GM20000 (cell line): ENCODE measurements at places on chromosomes 7 and 10.

GRCh38 chr7:464454-465401 lies 54.9 kb downstream of the PDGFA start:
- DNase-seq = no peak

DNA sequence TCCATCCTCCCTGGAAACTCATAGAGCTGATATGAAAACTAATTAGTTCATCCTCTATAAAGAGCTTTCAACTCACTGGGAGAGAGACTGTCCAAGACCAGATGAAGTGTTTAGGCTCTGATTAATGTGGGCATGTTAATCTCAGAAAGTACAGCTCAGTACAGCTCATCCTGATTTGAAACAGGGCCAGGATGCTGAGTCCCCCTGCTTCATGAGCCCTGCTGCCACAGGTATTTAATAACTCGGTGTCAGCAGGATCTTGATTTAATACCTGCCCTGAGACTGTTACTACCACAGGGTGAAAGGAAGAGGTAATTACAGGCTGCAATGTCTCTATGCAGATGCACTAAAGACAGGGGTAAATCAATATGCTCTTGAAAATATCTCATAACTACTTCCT lies 10.8 kb downstream of the LMOD2 start:
- DNase-seq = no peak

DNA sequence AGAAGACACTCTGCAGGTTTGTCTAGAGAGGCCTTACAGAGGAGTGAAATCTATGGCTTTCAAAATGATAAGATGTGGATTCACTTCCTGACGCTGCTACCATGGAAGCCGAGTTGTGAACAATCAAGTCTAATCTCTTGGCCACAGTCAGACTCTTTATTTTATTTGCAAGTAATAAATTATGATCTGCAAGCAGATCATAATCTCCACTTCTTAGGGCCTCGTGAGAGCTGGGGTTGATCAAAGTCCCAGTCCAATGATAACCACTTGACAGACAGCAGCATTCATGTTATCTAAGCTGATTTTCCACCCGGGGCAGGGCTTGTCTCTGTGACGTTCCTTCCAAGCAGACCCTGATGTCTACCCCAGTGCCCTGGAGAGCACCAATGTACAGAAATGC lies 776.4 kb upstream of the AUTS2 start:
- DNase-seq = no peak

GRCh38 chr10:35950226-35950625 lies 308.1 kb upstream of the FZD8 start:
- DNase-seq = no peak

GRCh38 chr7:47394216-47394615 lies 187.7 kb downstream of the TNS3 start:
- no peak for DNase-seq

- no peak for DNase-seq
Measured at GRCh38 chr7:108697254-108697653, 127.6 kb downstream of the DNAJB9 start.

DNA sequence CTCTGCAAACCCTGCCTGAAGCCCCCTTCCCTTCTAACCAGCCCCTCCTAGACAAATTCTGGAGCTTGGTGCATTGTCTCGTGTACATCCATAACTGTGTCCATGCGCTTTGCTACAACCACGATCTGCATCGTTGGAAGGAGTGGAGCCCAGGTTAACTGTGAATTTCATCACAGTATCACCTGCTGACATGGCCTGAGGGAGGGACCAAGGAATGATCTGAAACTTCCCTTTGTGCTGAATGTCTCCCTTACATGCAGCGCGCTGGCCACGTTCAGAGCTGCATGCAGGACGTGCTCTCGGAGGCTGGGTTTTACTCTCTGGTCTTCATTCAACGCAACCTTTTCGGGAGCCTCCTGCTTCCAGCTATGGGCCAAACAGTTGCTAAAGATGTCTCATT lies 222.3 kb downstream of the CUX1 start:
- DNase-seq = no peak

GRCh38 chr7:4054158-4054557 lies 627.9 kb upstream of the FOXK1 start:
- no peak for DNase-seq

- DNase-seq = no peak
Measured at GRCh38 chr7:99407872-99408378, 472 bp downstream of the PDAP1 start.

GRCh38 chr10:103232131-103232673 lies 13.5 kb upstream of the RPEL1 start:
- no peak for DNase-seq
